Renal cortical epithelial cell (primary cell): ENCODE measurements at places on chromosomes 4 and X. TPM values are rescaled to one million over a fixed set of nuclear protein-coding genes. Genes with fewer than 3 reads are reported as not detected.

DNA sequence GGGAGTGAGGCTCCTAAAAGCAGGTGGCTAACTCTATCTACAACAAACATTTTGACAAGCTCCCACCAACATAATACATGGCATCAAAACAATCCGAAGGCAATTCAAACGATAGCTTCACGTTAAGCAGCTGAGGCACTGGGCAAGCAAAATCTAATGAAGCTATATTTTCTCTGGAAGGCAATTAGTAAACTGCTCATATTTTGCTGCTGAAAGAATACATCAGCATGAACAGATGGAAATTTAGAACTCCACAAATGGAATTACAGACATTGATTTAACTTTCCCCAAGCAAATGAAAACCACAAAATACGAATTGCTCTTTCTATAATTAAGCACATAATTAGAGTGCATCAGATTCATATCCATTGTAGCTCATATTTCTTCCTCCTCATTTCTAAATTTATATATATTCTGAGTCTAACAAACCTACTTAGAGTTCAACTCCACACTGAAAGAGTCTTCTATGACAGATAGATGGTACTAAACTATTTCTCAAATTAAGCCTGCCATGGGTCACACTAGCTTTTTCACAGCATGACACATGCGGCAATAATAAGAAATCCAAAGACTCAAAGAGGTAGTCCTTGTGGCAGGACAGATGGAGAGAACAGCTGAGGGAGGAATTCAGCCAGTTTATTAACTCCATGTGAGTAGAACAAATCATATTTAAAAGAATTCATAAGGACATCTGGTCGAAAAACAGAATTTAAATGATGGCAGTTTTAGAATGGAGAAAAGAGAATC lies 305.4 kb downstream of the MAPK10 start:
- no peak for DNase-seq

DNA sequence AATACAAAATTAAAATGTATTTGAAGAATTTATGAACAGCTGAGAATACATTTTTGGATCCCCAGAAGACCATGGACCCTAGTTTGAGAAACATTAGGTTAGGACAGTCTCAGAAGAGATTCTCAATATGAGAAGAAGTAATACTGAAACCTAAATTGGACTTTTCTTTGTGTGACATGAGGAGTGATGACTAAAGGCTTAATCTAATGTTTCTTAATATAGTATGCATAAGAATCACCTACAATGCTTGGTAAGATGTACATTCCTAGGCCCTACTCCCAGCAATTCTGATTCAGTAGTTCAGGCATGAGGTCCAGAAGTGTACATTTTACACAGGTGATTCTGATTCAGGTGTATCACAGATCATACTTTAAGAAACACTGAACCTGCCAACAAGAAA lies 31.6 kb upstream of the HUWE1 start:
- no peak for DNase-seq

GRCh38 chr4:126306152-126306869 lies 991.6 kb downstream of the FAT4 start:
- DNase-seq: no peak

- no peak for DNase-seq
Measured at GRCh38 chr4:73693811-73694210, 46.6 kb upstream of the CXCL8 start.

GRCh38 chrX:41761702-41762101 lies 37.7 kb downstream of the GPR82 start:
- no peak for DNase-seq

- no peak for DNase-seq
Measured at GRCh38 chr4:180832073-180832472, 1411.1 kb upstream of the TENM3 start.

DNA sequence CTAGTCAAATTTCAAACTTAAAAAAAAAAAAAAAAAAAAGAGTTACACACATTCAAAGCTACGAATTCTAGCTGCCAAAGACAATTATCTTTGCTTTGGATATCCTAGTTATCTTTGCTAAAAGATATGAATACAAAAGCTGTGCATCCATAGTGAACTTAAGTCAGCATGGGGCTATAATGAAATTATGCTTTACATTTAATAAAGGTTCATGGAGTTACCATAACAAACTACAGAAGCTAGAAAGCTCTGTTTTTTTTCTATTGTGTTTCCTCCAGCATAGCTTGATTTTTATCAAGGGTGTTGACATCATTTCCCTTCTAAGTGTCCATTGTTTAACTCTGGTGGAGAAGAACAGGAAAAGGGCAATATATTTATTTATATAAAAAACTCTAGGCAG lies 234.1 kb downstream of the ANKRD50 start:
- DNase-seq: peak; percentile 19

GRCh38 chrX:134570899-134571298 lies 87.4 kb downstream of the PLAC1 start:
- no peak for DNase-seq

DNA sequence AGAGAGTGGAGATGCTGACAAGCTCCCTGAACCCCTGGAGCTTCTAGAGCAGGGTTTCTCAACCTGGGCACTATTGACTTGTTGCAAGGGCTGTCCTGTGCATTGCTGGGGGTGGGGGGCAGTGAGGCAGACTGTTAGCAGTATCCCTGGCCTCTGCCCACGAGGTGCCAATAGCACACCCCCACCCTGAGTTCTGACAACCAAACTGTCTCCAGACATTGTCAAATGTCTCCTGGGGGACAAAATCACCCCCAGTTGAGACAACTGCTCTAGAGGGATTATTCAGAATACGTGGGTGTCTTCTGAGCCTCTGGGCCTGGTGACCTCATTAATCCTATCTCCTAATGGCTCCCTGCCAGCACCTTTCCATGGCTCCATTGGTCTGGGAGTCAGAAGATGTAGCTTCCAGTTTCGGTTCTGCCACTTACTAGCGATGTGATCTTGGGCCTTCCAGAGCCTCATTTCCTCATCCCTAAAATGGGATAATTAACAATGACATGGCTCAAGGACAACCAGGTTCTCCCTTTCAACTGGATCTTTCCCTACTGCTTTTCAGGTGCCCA lies 17.6 kb upstream of the PJA1 start:
- no peak for DNase-seq

DNA sequence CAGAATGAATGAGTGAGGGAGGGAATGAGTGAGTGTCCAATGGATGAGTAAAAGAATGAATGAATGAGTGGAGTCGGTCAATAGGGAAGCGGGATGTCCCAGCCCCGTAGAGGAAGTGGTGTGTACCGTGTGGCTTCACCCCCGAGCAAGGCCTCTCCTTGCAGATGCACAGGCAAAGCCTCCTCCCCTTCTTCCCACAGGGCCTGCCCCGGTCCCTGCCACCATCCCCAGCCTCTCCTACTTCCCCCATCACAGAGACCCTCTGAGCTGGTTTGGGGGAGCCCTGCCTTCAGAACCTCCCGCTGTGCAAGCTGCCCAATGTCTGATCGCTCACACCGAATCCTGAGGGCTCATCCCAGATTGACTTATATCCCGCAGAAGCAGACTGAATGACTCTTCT lies 13.6 kb downstream of the HTRA3 start:
- no peak for DNase-seq

GRCh38 chrX:108022491-108023089 lies 22.3 kb upstream of the VSIG1 start:
- no peak for DNase-seq

DNA sequence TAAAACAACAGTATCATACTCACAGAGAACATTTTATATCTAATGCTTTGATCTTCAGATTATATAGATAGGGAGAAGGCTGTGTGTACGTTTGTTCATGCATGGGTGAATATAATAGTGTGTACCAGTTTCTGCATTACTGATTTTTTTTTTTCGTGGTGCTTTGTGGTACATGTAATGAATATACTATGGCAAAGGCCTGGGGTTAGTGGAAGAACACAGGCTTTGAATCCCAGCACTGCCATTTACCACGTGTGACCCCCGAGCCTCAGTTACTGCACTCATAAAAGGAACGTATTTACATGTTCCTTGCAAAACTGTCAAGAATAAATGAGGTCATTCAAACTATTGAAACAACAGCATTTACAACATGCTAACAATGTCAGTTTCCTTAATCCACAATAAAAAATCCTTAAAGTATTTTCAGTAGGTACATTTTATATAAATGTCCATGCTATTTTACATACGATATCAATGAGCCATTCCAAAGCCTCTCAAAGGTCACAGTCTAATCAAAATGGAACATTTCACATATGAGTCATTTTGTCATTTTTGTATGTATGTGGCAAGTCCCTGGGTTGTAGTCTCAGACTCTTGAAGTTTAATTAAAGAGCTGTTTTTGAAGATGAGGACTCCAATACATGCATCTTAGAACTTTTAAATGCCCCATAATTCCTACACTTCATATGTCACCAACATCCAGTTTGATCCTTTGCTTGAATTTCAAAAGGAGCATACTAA lies 242.8 kb downstream of the PPP3CA start:
- no peak for DNase-seq

DNA sequence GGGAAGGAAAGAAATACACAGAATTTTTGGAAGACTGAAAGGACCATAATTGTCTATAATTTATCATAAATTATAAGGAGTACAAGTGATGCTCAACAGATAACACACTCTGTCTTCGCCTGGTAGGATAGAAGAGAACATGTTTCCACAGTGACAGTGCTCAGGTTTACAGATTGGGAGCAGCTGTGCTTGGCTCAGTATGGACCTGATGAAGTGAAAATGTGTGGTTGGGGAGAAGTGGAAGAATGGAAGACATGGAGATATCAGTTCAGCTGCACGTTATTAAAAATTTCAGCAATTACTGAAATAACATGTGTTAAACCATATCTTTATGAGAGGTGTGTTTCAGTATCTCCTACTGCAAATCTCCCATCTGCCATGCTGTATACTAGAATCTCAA lies 90.6 kb downstream of the TLL1 start:
- no peak for DNase-seq

GRCh38 chr4:86670756-86671155 lies 76.6 kb downstream of the PTPN13 start:
- peak; percentile 87 for DNase-seq

- DNase-seq: no peak
Measured at GRCh38 chr4:2102045-2102883, 43.1 kb downstream of the NAT8L start.

Gene HS6ST2
- total RNA-seq: 3.5 and 8.2 TPM in 2 replicates

Gene SFRP2
- 3.3 TPM in 1 of 2 replicates, not detected in the other for total RNA-seq

Gene F11
- total RNA-seq: 0.45 TPM in 1 of 2 replicates, not detected in the other

Gene MEPE
- not detected in 2 replicates for total RNA-seq

Gene CFAP47
- 0.35 and 1.6 TPM in 2 replicates for total RNA-seq

Gene TLL1
- total RNA-seq: 22.2 and 23.7 TPM in 2 replicates

Gene SHISA3
- 0.17 and 0.20 TPM in 2 replicates for total RNA-seq

Gene PAGE4
- not detected in 2 replicates for total RNA-seq

Gene NKRF
- total RNA-seq: 4.9 and 16.6 TPM in 2 replicates

Gene TMSB15B
- 4.9 and 8.9 TPM in 2 replicates for total RNA-seq
